ENCODE measurements at places on chromosomes 11 and 22.
A peak's percentile ranks its signal among the peaks of the same experiment; 100 is the strongest.

GRCh38 chr22:24985826-24986214 lies 33.3 kb downstream of the KIAA1671 start:
- no peak for DNase-seq

DNA sequence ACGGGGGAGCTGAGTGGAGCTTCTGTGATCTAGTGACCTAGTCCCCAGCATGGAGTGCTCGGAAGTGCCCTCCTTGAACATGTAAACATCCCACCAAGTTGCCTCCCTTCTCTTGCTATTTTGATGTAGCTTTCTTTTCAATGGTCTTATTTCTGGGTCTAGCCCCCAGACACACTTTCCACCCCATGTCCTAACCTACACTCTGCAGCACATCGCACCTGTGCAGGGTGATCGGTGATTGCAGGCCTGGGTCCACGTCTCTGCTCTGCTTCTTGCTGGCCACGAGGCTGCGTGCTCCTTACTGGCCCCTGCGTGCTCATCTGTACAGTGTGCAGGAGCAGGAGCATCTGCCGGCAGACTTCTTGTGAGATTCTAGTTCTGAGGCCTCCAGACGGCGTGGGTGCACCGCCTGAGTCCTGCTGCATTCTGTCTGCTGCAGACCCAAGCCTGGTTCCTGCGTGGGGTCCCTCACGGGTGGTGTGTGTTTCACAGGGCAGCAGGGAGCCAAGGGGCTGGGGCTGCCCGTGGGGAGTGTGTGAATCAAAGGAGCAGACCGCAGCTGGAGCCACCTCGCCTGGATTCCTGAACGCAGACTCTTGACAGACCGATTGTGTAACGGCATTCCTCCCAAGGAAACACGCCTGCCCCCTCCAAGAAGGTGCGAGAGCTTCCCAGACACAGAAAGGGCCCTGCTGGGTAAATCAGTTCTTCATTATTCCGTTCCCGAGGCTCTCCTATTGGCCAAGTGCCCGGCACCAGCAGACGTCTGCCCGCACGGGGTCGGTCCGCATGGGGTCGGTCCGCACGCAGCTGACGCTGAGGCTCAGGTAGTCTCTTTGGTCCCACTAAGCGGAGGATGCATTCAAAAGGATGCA lies 44.4 kb upstream of the MYEOV start:
- DNase-seq, result no peak

DNA sequence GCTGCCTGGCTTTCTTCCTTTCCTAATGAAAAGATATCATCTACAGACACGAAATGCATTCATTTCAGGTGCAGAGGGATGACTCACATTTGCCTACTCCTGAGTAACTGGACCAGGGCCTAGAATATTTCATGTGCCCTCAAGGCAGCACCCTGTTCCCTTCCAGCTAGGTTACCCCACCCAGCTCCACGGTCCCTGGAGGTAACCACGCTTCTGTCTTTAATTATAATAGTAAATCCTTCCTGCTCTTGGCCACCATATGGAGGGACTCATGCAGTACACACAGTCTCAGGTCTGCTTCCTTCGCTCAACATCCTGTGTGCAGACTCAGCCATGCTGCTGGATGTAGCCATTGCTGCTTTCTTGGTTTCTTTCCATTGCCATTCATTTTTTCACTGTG lies 22.3 kb downstream of the DHCR7 start:
- DNase-seq, result no peak

- DNase-seq, result no peak
These were observed 5.5 kb downstream of the KRTAP5-2 start for GRCh38 chr11:1592628-1593027.

GRCh38 chr11:44993971-44994704 lies 43.5 kb upstream of the TP53I11 start:
- DNase-seq, result no peak

GRCh38 chr11:13137844-13138301 lies 128.8 kb downstream of the RASSF10 start:
- DNase-seq, result no peak

GRCh38 chr11:45323601-45324249 lies 37.6 kb upstream of the SYT13 start:
- no peak for DNase-seq

DNA sequence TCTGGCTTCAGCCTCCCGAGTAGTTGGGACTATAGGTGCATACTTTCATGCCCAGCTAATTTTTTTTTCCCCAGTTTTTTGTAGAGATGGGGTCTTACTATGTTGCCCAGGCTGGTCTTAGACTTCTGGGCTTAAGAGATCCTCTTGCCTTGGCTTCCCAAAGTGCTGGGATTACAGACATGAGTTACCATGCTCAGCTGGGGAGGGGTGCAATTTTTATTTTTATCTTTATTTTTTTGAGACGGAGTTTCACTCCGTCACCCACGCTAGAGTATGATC lies 49.7 kb upstream of the A4GALT start:
- DNase-seq, result no peak

- peak; percentile 85 for DNase-seq
These were observed 1.5 kb downstream of the DBX1 start for GRCh38 chr11:20158597-20159257.

GRCh38 chr11:126748100-126748791 lies 252.3 kb downstream of the KIRREL3 start:
- DNase-seq, result no peak

GRCh38 chr11:626475-627307 lies at the start of gene SCT:
TSS of gene SCT (minus strand) at chr11:627181. CDS start at chr11:627143, 38 bp downstream.
- DNase-seq, result no peak

Measured in GM03348 (cell line).